ENCODE measurements at places on chromosomes 11 and 22.
A peak's percentile ranks its signal among the peaks of the same experiment; 100 is the strongest.

GRCh38 chr11:36567694-36568093, at the start of gene RAG1:
Gene RAG1, plus strand, starts transcription at chr11:36568007. Its CDS starts 5,298 bp downstream, at chr11:36573305.
- no peaks in the 10 kb centered on the region for H3K27me3 ChIP-seq
- H3K4me1 ChIP-seq, result peaks cover 7% of the 10 kb centered on the region
- H3K36me3 ChIP-seq, result no peaks in the 10 kb centered on the region
- H3K27ac ChIP-seq, result no peak within 1 kb of the TSS

DNA sequence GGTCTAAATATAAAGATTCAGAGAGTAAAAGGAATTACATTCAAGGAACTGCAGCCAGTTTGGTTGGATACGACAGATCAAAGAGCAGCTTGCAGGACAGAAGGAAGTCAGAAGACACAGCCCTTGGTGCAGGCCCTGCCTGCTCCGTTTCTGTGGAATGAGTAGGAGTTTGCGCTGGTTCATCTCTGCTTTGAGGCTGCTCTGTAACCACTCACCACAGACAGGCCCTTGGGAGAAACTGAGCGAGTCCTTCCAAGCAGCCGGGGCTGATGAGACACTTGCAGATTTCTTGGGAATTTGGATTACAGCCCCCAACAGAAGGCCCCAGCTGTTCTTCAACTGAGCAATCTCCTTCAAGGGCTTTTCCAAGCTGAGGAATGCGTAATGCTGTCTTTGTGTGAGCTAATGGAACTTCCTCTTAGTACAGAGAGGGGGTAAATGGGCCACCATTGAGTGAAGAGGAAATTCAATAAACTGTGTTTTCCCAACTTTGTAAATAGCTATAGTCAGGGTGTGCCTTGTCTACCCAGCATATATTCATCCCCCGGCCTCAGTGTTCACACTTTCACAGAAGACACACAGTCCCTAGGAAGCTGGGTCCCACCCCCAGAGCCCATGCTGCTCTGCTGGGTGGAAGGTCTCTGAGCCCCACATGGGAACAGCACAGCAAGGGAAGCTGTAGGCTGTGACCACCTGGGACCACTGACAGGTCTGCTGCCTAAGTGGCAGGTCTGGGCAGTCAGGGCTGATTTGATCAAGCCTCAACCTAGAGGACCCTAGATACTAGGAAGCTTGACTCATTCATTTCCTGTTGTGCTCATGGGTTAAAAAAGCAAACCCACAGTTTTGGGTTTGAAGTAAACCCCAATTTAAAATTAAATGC, 16.6 kb downstream of the IL10RA start:
- no peaks in the 10 kb centered on the region for H3K27me3 ChIP-seq
- DNase-seq, result no peak
- H3K36me3 ChIP-seq, result peaks cover 9% of the 10 kb centered on the region

- no peaks in the 10 kb centered on the region for H3K4me1 ChIP-seq
- H3K36me3 ChIP-seq, result no peaks in the 10 kb centered on the region
- H3K27me3 ChIP-seq, result no peaks in the 10 kb centered on the region
- no peak overlapping the region for H3K4me3 ChIP-seq
- no peak overlapping the region for H3K27ac ChIP-seq
These were observed 89.7 kb downstream of the LARGE2 start for GRCh38 chr11:46012185-46012584.

DNA sequence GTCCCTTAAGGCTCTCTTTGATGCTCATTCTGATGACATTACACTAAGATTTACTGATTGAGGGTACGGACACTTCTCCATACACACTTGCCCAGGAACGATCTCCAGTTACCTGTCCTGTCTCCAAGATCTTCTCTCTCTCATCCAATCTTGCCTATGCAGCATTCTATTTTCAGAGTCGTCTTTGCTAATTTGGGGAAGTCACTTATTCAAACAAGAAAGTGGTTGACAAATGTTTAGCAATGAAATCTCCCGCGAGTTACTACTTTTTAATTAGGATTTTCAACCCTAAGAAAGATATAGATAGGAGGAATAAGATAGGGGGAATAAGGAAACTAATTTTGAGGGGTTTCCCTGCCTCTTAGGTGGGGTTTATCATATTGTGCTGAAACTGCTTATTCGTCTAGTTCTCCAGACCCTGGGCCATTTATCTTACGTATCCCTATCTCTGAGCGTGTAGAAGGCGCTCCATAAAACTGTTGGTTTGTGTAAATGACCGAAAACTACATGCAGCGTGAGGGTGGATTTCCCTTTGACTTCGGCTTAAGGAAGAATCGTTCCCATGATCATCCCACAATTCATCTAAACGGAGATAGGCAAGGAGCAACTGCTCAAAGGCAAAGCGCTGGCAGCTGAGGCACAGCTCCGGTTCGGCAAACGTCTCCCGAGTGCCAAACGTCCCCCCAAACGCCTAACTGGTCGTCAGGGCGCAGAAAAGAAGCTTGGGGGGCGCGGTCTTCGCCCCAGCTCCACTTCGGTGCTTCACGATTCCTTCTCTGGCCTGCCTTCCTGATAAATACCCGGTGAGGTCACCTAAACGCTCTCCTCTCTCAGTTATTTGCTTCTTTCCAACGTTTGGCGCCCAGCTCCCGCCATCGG, 804 bp downstream of the APIP start:
- no peaks in the 10 kb centered on the region for H3K27me3 ChIP-seq
- no peak for DNase-seq
- H3K36me3 ChIP-seq, result no peaks in the 10 kb centered on the region
- peak overlapping the region; percentile 76 for H3K4me3 ChIP-seq

GRCh38 chr11:8023831-8024555, 36.9 kb downstream of the EIF3F start:
- no peak overlapping the region for H3K4me3 ChIP-seq
- peaks cover 10% of the 10 kb centered on the region for H3K4me1 ChIP-seq
- no peaks in the 10 kb centered on the region for H3K36me3 ChIP-seq
- H3K27ac ChIP-seq, result no peak overlapping the region

- no peak for DNase-seq
- H3K27me3 ChIP-seq, result no peaks in the 10 kb centered on the region
These were observed 49.8 kb downstream of the BMAL1 start for GRCh38 chr11:13327421-13327820.

- H3K27ac ChIP-seq, result no peak overlapping the region
- DNase-seq, result no peak
- no peaks in the 10 kb centered on the region for H3K27me3 ChIP-seq
- H3K4me3 ChIP-seq, result no peak overlapping the region
These were observed 73.0 kb downstream of the PAK1 start for GRCh38 chr11:77400775-77401449.

GRCh38 chr11:44162662-44163061, 67.2 kb downstream of the EXT2 start:
- no peak overlapping the region for H3K27ac ChIP-seq
- peaks cover 6% of the 10 kb centered on the region for H3K36me3 ChIP-seq
- H3K4me1 ChIP-seq, result no peaks in the 10 kb centered on the region

Measured in tibial artery (tissue), 4 donors.